ENCODE measurements at places on chromosomes 1 and 21.

GRCh38 chr21:36433059-36433709 lies 46.7 kb downstream of the CLDN14 start:
- no peak for DNase-seq

GRCh38 chr1:30684259-30684658 lies 39.1 kb downstream of the MATN1 start:
- no peak for DNase-seq

DNA sequence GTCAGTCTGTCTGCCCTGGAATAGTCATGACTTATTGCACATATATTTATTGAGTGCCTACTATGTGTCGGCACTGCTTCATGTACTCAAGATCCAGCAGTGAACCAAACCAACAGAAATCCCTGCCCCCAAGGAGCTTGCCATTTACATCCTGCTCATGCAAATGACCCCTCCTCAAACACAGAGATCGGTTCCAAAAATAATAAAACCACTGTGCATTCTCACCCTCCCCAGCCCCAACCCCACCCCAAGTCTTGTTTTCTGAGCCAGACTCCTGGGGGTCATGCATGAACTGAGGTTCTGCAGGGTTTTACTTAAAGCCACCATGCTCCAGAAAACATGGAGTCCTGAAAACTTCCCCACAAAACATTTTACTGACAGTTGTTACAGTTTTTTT lies 61.9 kb downstream of the KIAA0040 start:
- no peak for DNase-seq

DNA sequence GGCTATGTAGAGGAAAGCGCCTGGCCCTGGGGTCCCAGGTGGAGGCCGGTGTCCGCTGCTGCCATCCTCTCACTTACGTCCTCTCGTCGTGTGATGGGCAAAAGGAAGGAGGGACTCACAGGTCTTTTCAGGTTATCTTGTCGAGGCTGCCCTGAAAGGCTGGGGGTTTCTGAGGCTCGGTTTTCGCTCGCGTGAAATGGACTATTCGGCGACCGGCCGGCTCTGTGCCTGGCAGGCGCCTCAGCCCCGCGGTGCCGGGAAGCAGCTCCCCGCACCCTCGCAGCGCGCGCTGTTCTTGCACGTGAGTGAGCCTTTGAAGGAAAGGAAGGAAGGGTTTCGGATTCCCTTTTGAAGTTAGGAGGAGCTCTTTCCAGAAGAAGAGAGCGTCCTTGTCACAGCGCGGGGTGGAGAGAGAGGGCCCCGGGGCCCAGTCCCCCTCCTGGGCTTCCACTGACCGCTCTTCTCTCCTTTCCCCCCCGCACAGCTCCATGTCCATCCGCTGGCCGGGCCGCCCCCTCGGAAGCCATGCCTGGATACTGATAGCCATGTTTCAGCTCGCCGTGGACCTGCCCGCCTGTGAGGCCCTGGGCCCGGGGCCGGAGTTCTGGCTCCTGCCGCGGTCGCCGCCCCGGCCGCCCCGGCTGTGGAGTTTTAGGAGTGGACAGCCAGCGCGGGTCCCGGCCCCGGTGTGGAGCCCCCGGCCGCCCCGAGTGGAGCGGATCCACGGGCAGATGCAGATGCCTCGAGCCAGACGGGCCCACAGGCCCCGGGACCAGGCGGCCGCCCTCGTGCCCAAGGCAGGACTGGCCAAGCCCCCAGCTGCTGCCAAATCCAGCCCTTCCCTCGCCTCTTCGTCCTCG lies 57.2 kb downstream of the AJAP1 start:
- no peak for DNase-seq

GRCh38 chr1:32112806-32113375 lies 5.0 kb downstream of the KPNA6 start:
- no peak for DNase-seq

DNA sequence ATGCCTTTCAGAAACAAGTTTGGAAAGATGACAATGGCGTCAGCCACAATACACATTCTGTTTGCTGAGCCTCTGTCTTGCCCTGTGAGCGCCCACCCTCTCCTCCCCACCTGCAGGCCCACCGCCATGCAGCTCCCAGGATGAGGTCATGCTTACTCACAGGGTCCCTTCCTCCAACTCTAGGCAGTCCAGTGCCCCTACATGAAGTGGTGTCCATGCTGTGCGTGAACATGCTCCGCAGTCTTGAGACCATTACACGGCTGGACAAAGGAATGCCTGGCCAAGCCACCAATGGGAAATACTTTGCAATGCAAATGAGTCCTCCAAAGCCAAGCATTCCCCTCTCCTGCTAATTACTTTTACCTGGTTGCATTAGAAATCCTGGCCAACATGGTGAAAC lies 92.2 kb downstream of the CD58 start:
- DNase-seq = no peak

GRCh38 chr1:11680270-11681070 lies 478 bp downstream of the MAD2L2 start:
- DNase-seq = no peak

DNA sequence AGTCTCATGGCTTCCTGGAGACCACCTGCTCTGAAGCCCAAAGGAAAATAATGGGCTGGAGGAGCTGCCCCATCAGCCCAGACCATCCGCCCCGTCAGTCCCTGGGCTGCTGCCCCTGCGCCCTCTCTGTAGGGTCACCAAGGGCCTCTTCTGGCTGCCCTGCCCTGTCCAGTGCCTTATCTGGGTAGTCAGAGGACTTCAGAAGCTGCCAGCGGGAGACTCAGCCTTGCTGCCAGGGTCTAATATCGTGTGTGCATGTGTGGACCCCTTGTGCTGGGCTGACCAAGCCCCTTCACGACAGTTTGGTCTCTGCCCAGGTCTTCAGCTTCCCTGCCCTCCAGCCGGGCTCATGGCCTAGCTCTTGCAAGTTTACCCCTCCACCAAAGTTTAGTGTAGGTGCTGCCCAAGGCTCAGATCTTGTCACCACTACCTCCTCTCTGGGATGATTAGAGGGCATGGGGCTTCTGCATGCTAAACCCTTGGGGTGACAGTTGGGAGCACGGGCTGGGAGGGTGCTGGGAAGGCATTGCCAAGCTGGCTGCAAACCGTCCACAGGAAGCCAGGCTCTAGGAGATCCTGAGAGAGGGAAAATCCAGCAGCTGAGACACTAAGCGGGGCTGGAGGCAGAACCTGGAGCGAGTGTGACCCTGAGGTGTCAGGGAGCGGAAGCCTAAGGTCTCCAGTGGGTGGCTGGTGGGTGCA lies 20.6 kb downstream of the NENF start:
- DNase-seq = no peak

GRCh38 chr21:46119144-46119636 lies 21.3 kb downstream of the COL6A2 start:
- no peak for DNase-seq

DNA sequence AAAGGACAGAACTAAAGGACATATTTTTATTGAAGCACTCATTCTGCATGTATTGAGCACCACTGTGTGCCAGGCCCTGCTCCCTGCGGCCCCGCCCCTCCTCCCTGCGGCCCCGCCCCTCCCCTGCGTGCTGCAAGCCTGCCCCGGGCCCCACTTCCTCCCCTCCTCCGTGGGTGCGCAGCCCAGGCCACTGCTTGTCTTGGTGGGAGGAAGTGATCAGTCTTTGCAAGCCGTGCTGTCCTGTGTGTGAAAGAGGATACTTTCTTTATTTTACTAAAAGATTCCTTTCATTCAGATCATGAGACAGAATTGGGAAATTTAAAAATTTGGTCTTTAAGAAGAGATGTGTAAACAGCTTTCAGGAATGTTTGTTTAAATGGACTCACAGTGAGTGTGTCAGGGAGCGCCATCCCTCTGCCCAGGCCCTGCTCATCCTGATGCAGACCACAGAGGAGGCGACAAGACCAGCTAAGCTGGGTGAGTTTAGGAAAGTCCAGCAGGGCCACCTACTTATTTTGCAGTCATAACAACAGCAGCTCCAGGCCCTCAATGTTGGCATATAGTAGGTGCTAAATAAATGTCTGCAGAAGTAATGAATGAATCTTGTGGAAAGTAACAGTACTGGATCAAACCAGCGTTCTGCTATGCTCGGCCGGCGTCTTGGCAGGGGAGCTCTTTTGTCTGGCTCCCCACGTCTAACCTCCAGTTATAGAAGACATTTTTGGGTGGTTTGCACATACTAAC lies 88.3 kb upstream of the SELENON start:
- no peak for DNase-seq

DNA sequence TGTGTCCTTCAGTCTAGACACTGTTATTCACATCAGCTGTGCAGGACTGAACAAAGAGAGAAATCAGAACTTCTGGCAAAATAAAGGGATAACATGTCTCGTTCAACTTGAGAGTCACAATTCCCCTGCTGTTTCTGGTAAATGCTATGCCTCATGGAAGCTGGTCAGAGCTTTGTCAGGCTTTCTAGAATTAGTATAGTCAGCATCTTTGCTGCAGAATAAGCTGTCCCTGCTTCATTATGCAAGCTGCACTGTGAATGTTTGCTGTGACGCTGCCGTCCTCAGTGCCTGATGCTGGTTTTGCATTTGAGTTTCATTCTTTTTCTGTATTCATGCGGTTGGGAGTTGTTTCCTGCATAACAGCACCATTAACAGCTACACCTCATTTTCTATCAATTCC lies 96.4 kb upstream of the KCNJ6 start:
- DNase-seq = no peak

DNA sequence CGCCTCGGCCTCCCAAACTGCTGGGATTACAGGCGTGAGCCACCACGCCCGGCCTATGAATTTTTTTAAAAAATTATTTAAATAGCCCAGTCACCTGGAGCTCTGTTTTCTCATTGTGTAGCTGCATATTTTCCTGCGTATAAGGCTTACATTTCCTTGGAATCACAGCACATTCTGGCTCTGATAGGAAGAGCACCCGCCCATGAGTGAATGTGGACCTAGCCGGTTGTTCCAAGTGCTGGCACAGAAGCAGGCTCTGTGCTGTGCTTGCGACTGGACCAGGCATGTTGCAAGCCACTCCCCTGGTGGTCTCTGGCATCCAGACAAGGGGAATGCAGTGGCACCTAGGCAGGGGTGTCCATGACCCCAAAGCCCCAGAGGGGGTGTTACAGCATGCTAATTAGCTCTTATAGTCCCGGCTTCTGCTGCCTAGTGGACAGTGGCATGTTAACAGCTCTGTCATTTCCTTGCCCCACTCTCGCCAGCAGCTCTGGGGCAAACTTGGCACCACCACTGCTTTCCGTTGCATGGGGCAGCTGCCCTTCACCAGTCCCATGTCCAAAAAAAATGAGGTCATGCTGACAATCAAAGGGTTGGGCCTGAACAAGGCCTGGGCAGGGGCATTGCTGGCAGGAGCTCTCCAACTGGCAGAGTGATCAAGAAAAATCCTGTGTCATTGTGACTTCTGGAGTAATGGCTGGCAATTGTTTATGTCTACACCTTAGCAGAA lies 5.2 kb upstream of the VTCN1 start:
- no peak for DNase-seq

DNA sequence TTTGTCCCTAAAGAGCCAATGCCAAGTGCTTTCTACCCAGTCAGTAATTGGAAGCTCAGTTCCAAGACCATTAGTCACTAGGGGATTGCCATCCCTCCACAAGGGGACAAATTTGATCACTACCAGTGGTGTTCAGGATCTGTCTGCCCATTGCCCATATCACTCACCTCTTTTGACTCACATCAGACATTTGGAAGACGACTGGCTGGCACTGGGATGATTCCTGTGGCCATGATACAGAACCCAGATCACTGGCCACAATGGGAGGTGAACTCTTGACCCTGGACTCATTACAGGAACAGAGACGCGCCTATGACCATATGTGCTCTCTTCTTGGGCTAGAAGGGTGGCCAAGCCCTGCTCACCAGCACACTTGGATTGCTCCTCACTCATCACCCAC lies 71.0 kb downstream of the COLGALT2 start:
- DNase-seq = no peak

GRCh38 chr1:200960948-200961340 lies 62.6 kb downstream of the KIF21B start:
- DNase-seq = no peak

GRCh38 chr1:30782361-30783255 lies 25.0 kb upstream of the LAPTM5 start:
- peak; percentile 46 for DNase-seq

- no peak for DNase-seq
Measured at GRCh38 chr1:212703991-212704564, 4.4 kb upstream of the BATF3 start.

GRCh38 chr21:26748066-26748465 lies 97.1 kb downstream of the ADAMTS1 start:
- DNase-seq = no peak

DNA sequence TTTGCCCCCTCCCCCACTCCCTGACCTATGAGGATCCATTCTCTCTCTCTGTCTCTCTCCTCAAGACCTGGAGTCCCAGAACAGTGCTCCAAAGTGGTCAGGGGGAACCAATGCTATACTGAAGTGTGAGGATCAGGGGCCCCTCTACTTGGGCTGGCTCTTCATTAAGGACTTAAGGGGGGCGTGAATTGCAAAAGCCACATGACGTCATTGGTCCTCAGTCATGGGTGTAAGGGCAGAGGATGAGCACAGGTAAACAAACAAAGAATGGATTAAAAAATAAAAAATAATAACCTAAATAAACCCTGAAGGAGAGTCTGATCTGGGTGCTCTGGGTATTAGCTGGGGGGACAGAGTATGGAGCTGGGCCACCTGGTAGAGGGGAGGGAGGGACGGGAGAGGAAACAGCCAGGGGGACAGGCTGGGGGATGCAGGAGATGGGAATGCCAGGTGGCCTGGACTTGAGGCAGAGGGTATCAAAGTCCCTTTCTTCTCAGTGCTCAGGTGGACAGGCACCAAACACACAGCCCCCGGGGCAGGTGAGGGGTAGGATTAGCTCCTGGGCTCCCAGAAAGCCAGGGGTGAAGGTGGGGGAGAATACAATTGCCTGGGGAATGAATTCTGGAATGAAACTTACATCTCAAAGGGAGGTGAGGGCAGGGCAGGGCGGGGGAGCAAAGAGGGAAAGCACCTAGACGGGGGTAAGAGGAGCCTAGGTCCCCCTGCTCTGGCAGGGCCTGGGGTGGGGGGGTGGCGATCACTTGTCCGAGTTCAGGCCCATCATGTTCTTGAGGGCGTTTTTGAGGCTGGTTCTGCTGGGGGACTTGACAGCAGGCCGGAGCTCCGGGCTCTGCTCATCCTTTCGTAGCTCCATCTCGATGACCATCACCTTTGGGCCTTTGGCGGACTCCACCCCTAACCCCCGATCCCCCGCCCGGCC lies 4.6 kb downstream of the MPZ start:
- DNase-seq = no peak

GRCh38 chr21:25422610-25423608 lies 184.4 kb downstream of the MRPL39 start:
- DNase-seq = no peak

GRCh38 chr1:33429856-33430691 lies 821 bp downstream of the PHC2 start:
- no peak for DNase-seq

GRCh38 chr1:226779561-226779960 lies 40.5 kb upstream of the ITPKB start:
- DNase-seq = no peak

DNA sequence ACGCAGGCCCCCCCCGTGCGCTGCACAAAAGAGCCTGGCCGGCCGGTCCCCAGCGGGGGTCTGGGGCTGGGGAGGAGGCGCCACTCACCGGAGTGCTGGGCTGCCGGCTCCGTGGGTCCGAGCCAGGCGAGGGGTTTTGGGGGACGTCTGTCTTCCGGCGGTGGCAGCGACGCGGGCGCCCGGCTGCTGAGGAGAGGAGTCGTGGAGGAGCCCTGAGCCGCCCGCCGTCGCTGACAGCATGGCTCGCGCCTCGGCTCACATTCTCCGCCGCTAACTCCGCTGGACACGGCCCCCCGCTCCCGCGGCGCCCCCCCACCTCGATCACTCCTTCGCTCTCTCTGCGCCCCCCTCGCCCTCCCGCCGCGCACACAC lies 649 bp downstream of the AHDC1 start:
- DNase-seq = no peak

GRCh38 chr1:164771619-164772361 lies 212.8 kb downstream of the PBX1 start:
- DNase-seq = no peak

GRCh38 chr1:29569971-29570634 lies 333.8 kb downstream of the PTPRU start:
- DNase-seq = no peak
